ENCODE measurements at places on chromosomes 13 and 19. TPM values are rescaled to one million over a fixed set of nuclear protein-coding genes. Genes with fewer than 3 reads are reported as not detected.

GGN gene
- total RNA-seq: not detected

ZNF729 gene
- not detected for total RNA-seq

HIF3A gene
- not detected for total RNA-seq

SYNGR4 gene
- total RNA-seq: not detected

CCL25 gene
- not detected for total RNA-seq

ZNF599 gene
- total RNA-seq: 3.4 TPM

- ATAC-seq: no peak
These were observed 99.0 kb downstream of the ARHGEF7 start for GRCh38 chr13:111213964-111214726.

C19orf67 gene
- 0.42 TPM for total RNA-seq

GRCh38 chr19:16266586-16266942, 58.1 kb upstream of the KLF2 start:
- ATAC-seq: peak; percentile 70

TTC9B gene
- not detected for total RNA-seq

OR7D2 gene
- 0.11 TPM for total RNA-seq

Measured in activated T-helper 17 cell treated with anti-CD3 and anti-CD28 coated beads, Interleukin-2, amount 50 U/mL, for 72 hours (primary cell).